ENCODE measurements at places on chromosomes 11 and 22.

GRCh38 chr11:112518371-112518770 is 257.7 kb upstream of the PLET1 start:
- no peak for DNase-seq

GRCh38 chr11:133418218-133418617 is 114.1 kb downstream of the OPCML start:
- DNase-seq = no peak

DNA sequence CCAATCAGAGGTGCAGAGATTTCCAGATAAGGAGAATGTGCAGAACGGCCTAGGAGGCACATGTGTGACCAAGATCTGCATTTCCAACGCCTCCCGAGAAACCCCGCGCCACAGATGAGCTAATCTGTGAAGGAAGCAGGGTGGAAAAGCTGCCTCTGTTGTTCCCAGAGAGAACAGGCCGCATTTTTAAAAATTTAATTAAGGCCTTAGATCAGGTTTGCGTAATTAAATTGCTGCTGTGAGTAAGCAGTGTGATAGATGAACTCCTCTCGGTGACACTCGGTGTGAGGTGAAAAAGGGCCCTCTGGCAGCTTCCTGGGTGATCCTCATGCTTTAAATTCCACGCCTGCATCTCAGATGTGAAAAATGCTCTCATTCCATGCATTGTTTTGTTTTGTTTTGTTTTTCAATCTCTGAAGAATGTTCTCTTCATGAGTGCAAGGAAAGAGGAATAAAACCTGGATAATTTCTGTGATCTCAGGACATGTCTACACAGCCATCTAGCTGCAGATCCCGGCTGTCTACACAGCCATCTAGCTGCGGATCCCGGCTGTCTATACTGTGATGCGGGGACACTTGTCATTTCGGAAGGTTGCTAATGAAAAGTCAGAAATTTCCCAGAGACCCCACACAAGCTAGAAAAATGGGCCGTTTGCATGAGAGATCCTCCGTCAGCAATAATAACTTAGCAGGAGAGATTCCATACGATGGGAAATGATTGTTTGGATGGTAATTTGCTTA is 1398.9 kb downstream of the BRD1 start:
- no peak for DNase-seq

DNA sequence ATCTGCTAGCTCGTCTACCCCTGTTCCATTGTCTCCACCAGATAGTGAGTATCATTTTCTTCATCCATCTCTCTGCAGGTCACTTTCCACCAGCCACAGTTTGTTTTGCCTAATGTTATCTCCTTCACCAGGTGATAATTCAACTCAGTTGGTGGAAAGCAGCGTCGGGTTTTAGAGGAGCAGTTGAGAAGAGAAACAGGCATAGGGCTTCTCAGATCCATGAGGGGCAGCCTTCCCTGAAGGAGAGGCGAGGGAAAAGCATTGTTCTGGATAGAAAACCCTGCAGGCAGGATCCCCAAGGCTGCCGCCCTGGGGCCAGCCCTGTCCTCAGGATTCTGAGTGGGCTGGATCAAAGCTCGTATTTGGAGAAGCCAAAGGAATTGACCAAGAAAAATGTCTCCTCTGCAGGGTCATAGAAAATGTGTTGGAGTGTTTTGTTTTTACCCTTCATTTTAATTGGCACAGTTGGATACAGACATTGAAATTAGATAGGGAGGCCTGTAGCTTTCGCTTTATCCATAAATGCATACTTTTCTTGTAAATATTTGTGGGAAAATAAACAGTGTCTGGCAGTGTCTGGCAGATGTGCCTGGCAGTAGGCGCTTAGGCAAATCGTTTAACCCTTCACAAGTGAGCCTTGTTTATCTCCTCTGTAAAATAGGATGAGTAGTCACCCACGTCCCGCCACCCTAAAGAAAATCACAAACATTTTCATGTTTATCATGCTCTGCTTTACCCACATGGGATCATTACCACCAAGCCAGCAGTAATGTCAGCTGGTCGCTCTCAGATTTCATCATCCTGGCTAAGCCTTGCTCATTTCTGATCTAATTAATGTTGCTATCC is 73.4 kb upstream of the TTC12 start:
- no peak for DNase-seq

- no peak for DNase-seq
These were observed 9.6 kb downstream of the PTS start for GRCh38 chr11:112235750-112236390.

GRCh38 chr11:22163394-22163797 is 29.5 kb upstream of the ANO5 start:
- DNase-seq = no peak

DNA sequence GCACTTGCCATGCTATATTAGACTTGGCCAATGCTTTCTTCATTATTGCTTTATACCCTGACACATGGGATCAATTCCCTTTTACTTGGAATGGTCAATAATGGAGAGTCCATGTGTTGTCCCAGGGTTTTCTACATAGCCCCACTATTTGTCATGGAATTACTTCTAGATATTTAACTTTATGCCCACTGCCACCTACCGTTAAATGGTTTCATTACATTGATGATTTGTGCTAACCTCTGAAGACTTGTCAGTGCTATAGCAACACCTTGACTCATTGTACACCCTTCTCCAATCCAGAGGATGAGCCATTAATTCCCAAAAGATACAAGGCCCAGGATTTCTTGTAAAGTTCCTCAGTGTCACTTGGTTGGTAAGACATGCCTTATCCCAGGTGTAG is 31.4 kb upstream of the SLC22A25 start:
- no peak for DNase-seq

DNA sequence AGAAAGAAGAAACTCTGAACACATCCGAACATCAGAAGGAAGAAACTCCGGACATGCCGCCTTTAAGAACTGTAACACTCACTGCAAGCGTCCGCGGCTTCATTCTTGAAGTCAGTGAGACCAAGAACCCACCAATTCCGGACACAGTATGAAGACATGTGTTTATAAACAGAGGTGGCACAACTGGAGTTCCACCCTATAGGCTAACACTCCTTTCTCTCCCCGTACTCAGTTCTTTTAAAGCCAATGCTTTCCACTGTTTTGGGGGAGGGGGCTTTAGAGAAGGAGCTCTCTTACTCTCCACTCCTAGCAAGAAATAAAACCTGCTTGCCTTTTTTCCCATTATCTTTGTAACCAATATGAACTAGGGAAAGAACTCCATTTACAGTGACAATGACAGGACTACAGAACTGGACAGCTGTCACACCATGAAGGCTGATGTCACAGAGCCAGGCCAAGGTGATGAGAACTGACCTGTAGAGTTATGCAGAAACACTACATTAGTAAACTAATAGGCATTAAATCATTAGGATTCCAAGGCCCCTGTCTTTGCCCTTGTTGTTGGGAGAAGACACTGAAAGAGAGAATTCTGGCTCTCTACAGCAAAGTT is 733 bp downstream of the TRIM5 start:
- DNase-seq = no peak

GRCh38 chr11:13596611-13597326 is 71.7 kb upstream of the FAR1 start:
- DNase-seq = no peak
